ENCODE measurements at places on chromosomes 11 and 22.
A peak's percentile ranks its signal among the peaks of the same experiment; 100 is the strongest.

DNA sequence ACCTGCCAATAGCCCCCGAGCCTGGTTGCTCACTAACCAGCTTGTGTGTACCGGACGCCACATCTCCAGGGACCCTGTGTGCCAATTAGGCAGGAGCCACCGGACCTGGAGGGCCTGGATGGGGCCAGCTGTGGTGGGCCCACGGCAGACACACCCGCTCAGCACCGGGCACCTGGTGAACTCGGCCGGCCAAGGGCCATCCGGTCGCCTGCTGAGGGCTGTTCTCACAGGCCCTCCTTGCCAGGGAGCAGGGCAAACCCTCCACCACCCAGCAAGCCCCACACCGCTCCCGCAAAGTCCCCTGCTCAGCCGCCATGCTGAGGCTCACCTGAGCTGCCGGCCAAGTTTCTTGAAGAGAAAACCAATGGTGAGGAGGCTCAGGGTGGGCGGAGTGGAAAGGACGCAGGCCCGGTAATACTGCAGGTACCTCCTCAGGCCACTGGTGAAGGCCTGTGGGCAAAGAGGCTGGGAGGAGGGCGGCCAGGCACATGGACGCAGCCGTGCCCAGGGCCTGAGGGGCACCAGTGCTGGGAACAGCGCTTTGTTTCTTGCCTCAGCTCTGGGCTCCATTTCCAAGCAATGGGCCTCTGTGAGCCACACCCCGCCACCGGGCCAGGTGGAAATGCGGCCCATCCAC is 17.1 kb downstream of the TUBGCP6 start:
- DNase-seq, result peak; percentile 7

- DNase-seq, result no peak
Observed at GRCh38 chr11:41307296-41308080, 152.0 kb downstream of the LRRC4C start.

DNA sequence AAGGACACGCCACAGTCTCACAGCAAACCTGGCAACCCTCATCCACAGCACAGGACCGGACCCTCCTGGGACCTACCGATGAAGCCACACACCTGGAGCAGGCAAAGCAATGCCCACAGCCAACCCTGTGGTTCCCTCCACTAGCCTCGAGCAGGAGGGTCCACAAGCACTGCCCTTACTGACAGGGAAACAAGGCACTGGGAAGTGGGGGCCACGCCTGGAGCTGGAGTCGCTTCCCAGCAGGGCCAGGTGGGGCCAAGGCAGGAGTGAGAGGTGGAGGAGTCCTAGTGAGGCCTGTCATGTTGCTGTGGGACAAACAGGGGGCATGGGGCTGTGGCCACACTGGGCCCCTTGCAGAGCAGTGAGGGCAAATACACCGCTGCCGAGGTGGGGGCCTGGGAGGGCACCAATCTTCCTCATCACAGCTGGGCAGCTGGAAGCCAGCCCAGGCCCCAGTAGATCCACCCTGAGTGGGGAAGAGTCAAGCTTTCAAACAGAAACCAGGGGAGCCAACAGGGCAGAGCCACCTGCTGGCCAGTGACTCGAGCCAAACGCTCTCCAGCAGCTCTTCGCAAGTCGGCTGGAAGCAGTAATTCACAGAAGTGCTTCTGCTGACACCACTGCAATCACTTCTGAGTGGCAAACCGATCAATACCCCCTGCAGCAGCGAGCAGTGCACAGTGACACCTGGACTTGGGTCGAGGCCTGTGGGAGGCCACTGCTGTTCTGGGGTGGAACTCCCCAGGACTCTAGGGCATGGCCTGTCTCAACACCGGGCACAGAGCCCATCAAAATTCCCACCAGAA is 13.7 kb downstream of the SULT4A1 start:
- no peak for DNase-seq

DNA sequence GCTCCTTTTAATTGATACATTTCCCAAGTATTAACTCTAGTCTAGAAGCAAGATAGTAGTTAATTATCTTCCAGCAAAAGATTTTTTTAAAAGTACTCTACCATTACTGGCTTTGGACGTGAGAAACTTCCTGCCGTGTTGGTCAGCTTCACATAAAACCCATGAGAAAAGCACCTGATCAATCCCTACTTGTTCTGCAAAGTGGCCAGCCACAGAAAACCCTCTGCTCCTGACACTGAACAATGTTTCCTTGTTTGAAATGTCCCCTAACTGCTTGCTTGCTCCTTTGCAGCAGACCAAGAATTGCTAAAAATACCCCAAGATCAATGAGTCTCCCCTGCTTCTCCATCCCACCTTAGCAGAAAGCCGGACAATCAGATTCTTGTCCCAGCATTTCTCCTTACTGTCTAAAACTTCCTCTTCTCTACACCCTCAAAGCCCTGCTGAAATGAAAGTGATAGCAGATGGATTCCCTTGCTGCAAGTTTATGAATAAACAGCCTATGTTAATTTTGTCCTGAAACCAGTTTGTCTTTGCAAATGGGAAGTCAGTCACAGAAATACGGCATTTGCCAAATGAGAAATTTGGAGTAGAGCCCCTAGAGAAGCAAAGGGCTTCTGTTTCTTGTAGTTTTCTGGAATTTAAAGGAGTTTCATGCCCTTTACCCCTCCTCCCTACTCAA is 207.1 kb upstream of the ARHGAP20 start:
- DNase-seq, result no peak

DNA sequence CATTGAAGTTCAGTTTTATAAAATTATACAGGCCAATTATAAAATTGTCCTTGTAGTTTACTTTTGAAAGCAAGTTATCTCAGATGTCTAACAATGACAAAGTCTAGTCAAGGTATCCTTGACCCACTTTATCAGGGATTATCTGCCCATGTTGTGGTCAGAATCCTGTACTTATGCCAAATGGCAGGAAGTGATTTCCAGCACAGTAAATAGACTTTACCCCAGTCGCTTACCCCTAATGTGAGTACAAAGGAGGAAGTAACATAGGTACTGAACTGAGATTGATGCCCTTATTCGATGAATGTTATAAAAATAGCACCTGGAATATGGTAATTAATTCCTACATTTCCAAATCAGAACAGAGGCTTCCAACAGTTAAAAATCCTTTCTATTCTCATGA is 355.7 kb downstream of the CNTN5 start:
- DNase-seq, result no peak

DNA sequence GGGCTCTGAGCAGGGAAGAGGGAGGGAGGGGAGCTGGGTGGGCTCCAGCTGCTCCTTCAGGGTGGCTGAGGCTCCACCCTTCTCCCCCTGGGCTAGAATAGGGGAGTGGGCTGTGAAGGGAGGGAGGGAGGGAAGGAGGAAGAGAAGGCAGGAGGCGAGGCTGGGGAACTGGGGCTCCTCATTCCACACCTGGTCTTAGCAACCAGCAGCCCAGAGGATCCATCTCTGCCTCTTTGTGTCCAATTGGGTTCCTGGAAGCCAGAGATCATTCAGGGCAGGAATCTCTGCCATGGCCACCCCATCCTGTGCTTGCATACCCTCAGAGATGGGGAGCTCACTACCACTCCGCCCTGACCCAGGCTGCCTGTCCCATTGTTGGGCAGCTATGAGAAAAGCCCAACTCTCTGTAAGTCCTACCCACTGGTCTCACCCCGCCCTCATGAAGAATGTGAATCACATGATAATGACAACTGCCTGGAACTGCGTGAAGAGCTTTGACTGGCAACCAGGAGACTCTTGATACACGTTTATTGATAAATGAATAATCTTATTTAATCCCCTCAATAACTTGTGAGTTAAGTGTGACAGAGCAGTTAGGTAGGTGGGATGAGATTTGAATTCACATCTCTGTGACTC is 7.9 kb downstream of the NCF4 start:
- DNase-seq, result no peak

All from right hindlimb (tissue), 1 donor.